Activated CD4-positive, alpha-beta T cell treated with anti-CD3 and anti-CD28 coated beads, Interleukin-2, amount 50 U/mL, for 16 hours (primary cell): ENCODE measurements at places on chromosomes 6 and 20.

GRCh38 chr20:46355778-46356177 lies 47.5 kb upstream of the CDH22 start:
- DNase-seq = no peak

DNA sequence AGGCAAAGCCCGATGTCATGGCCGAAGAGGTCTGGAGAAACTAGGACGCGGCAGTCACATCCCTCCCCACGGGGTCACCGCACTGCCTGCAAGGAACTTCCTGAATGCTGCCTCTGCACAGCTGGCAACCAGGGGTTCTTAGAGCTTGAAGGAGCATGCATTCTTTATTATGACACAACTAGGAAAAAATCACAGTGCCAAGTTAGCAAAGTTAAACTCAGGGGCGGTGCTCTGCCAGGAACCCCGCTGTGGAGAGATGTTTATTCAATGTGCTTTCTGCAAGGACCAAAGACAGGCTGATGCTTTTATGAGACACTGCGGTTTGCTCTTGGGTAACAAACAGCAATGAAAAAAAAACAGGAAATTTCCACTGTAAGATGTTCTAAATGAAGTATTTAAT lies 287.3 kb upstream of the FOXQ1 start:
- no peak for DNase-seq

DNA sequence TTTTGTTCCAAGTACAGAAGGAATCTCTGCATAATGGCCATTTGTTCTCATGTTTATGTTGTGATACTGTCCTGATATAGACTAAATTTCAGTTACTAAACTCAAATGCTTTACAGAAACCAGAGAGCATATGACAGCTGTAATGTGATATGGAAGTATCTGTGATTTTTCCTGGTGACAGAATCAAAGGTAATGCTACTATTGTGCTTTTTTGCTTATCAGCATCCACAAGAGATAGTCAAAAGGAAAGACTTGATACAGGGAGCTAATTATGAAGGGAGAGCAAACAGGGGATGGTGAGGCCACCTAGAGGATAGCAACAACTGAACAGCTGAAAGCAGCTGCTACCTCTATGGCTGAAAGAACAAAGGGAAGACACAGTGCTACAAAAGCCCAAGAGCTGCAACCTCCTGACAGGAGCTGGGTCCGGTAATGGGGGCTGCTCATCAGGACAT lies 181.4 kb downstream of the PHF3 start:
- DNase-seq = no peak

GRCh38 chr6:143964674-143965081 lies 43.4 kb downstream of the PLAGL1 start:
- no peak for DNase-seq

DNA sequence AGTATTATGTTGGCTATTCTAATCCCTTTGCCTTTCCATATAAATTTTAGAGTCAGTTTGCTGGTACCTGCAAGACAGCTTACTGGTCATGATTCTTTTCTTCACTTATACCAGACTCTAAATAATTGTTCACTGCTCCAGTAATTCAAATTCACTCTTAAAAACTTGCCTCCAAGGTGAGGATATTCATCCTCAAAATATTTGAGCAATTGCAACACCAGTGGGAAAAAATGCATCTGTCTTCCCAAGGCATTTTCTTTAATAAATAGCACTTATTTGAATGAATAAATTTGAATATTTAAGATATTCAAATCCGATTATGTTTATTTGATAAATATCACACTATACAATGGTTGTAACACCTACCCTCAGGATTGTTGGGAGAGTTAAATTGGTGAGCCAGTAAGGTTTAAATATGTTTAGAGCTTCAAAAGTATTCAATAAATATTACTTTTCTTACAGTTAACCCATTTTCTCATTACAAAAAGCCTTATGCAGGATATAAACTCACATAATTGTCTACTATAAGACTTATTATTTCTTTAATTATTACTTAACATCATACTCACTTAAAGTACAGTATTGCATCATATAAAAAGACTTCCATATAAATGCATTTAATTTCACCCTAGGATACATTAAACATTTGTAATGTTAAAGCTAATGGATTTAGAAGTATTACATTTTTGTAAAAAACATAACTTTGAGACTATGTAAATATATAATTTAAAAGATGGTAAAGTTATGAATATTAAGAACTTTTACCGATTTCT lies 285.6 kb downstream of the SAMD5 start:
- DNase-seq = no peak

GRCh38 chr6:35370124-35370741 lies 27.9 kb downstream of the PPARD start:
- peak; percentile 59 for DNase-seq
